ENCODE measurements at places on chromosomes 4 and X. TPM values are rescaled to one million over a fixed set of nuclear protein-coding genes. Genes with fewer than 3 reads are reported as not detected.

DNA sequence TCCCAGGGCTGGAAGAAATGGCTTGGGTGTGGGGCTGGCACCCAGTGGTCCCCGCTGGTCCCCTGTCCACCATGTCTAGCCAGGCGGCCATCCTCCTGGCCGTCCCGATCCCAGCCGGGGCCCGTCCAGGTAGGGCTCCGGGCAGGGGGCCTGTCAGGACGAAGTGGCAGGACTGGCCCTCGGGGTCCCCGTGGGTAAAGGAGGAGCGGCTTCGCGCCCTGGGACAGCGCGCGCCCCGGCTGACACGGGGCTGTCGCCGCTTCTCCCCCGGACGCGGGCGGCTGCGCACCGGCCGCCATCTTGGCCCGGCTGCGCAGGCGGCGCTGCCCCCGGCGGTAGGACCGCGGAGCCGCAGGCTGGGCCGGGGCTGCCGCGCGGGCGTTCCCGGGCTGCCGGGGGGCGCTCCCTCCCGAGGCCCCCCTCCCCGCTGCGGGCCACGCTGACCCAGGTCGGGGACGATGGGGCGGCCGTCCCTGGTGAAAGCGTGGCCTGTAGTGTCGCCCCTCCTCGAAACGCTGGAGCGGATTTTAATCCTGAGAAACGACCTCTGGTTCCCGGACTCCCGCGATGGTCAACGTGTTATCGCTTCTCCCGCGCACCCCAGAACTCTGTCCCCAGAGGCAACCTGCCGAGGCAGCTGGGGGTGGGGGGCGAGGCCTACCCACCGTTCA, 60.4 kb upstream of the BCOR start:
- H3K27me3 ChIP-seq: no peaks in the 10 kb centered on the region
- H3K4me1 ChIP-seq: peaks cover 34% of the 10 kb centered on the region
- peak overlapping the region; percentile 52 for H3K4me3 ChIP-seq
- peak overlapping the region; percentile 78 for H3K27ac ChIP-seq
- no peaks in the 10 kb centered on the region for H3K36me3 ChIP-seq

DNA sequence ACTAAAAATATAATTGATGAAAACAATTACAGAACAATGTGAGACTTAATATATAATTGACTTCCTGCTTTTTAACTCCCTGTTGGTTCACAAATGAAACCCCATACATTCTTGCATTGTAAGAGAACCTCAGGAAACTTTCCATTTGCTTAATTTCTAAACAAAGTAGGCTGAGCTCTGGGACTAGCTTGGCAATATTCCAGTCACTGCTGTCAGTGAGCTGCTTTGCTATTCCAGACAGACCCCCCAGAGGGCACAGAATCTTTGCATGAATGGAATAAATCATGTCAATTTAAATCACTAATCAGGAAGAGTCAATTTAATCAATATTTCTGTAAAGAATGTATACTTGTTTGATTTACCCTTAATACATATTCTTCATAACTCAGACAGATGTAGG, 110.6 kb downstream of the NEXMIF start:
- DNase-seq: no peak
- no peaks in the 10 kb centered on the region for H3K36me3 ChIP-seq
- no peaks in the 10 kb centered on the region for H3K27me3 ChIP-seq
- no peak overlapping the region for H3K4me3 ChIP-seq
- H3K27ac ChIP-seq: no peak overlapping the region
- no peaks in the 10 kb centered on the region for H3K4me1 ChIP-seq

DNA sequence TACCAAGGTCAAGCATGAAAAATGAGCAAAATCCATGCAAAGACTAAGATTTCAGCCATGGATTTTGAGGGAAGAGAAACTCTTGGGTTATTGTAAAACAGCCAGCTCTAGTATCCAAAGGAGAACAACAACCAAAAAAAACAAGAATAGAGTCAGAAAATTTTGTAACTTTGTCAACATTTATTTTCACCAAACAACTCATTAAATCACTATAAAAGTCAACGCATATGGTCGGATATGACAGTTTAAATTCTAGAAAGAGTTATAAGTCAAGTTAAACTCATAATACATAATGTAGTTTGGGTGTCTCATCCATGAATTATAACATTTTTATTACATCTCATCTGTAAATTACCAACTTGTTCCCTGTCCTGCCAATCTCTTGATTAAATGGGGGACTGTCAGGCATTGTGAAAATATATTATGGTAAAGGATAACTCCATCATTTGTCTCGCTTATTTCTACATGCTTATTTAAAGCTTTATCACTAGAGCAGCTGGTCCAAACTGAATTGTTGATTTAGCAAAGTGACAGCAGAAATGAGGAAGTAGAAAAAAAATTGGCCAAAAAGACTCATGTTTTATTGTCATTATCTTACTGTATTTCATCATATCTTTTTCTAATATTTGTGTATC, 224.8 kb upstream of the NOCT start:
- no peaks in the 10 kb centered on the region for H3K27me3 ChIP-seq
- H3K4me3 ChIP-seq: no peak overlapping the region
- no peaks in the 10 kb centered on the region for H3K4me1 ChIP-seq
- no peak for DNase-seq
- no peaks in the 10 kb centered on the region for H3K36me3 ChIP-seq

DNA sequence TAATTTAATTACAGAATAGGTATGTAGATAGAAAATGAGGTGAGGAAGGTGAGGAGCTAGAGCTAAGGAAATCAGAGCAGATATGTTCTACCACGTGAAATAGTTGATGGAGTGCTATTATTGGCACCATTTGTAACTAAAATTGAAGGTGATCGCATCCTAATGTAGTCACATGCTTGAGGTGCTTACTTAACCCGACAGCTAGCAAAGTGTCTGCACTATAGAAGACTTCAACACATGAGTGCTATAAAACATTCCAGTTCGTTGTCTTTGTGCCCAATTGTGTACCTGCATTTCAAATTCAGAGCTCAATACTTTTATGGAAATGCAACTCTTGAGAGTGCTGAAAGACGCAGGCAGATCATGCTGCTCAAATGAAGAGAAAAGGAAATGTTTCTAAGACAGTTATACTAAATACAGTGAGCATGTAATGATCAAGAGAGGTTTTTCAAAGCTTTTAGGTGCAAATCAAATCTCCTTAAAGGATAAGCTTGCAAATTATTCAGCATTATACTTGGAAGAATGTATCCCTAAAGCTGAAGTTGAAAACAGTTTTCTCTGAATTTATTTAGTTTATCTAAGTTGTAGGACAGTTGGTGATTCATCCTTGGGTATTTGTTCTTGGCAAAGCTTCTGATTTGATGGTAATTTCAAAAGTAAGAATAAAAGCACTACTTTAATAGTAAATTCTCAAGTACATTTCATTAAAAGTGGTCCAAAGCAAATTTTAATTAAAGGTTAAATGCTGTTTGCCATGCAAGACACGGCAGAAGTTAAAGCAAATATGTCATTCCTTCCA, 223.9 kb upstream of the EPHA5 start:
- no peaks in the 10 kb centered on the region for H3K4me1 ChIP-seq
- no peak for DNase-seq
- no peak overlapping the region for H3K27ac ChIP-seq
- no peak overlapping the region for H3K4me3 ChIP-seq
- no peaks in the 10 kb centered on the region for H3K36me3 ChIP-seq

DNA sequence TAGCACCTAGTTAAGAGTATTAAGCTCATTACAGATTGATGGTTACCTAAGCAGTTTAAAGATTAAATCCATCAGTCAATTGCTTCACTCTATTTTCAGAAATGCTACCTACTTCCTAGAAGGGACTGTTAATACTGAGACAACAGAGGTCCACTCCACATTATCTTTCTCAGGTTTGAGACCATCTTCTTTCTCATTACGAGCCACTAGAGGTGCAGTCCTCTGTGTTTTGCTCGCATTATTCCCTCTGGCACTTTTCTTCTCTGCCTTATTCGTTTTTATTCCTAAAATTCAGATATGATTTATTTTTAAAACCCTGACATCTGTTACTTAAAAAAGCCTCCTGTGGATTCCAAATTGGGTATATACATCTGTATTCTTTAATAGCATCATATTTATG, 459.1 kb downstream of the FSTL5 start:
- no peak for DNase-seq
- no peaks in the 10 kb centered on the region for H3K36me3 ChIP-seq
- H3K4me1 ChIP-seq: no peaks in the 10 kb centered on the region
- H3K27ac ChIP-seq: no peak overlapping the region
- no peak overlapping the region for H3K4me3 ChIP-seq
- H3K27me3 ChIP-seq: no peaks in the 10 kb centered on the region

GRCh38 chr4:155578726-155579370, 87.8 kb upstream of the GUCY1A1 start:
- DNase-seq: no peak
- H3K27ac ChIP-seq: no peak overlapping the region
- H3K36me3 ChIP-seq: no peaks in the 10 kb centered on the region
- H3K27me3 ChIP-seq: no peaks in the 10 kb centered on the region
- peaks cover 7% of the 10 kb centered on the region for H3K4me1 ChIP-seq
- H3K4me3 ChIP-seq: no peak overlapping the region

DNA sequence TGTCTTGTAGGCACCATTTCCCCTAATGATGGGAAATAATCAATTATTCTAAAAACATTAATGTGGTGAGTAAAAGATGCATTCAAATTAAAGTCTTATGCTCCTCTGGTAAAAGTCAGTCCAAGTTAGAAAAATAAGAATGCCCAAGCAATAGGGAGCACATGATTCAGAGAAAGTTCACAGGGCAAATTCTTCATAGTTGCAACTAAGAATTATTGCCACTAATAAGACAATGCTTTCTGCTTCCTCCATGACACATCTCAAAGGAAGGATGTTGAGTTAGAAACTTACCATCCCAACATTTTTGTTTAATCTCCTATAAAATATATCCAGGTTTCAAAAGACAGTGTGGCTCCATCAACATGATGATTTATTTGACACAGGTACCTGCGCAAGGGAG, 26.3 kb downstream of the PHOX2B start:
- no peaks in the 10 kb centered on the region for H3K4me1 ChIP-seq
- H3K36me3 ChIP-seq: no peaks in the 10 kb centered on the region
- H3K27ac ChIP-seq: no peak overlapping the region

DNA sequence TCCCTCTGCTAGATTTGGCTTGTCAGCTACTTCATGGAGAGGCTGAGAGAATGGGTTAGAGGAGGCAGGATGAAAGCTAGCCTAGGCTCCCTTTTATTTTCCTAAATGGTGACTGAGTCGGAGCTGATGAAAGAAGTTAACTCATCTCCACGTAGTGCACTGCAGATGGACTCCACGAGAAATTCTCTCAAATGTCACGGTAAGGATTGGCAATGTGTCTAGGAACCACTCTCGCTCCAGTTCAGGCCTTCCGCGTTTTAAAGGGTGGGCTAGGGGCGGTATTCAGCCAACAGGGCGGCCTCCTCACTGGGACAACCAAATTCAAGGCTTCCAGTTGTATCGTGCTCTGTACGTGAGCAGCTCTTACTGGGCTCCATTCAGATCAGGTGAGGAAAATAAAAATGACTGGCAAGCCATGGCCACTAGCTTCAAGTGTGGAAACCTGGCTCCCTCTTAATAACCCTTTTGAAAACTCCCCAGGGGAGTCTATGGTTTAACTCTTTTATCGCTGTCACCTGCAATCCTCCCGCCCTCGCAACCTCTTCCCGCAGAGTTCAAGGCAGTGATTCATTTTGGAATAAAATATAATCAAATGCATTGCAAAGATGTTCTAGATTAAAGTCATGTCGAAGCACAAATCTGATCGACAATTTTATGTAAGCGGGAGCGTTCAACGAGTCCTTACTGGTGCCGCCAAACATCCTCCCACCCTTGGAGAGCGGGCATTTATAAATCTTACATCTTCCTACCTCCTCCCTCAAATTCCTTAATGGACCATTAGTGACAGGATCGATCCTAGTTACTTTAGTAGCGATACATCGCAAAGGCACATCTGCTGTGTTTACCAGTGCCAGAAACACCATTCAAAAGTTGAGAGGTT, 1.2 kb downstream of the SPOCK3 start:
- peaks cover 12% of the 10 kb centered on the region for H3K27me3 ChIP-seq
- H3K4me1 ChIP-seq: peaks cover 17% of the 10 kb centered on the region
- no peak overlapping the region for H3K27ac ChIP-seq
- no peak for DNase-seq
- no peaks in the 10 kb centered on the region for H3K36me3 ChIP-seq

DNA sequence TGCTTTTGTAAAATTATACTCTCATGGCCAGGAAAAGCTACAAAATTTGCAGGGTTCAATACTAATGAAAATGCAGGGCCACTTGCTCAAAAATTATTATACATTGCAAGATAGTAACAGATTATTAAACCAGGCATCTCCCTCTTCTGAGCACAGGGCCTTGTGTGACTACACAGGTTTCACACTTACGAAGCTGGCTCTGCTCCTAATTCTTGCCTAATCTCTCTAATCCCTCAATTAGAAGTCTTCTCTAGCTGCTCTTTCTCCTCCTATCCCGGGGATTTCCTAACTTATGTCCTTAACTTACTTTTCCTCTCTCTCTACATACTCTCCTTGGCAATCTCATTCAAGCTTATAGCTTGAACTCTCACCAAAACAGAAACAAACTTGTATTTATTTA, 168.3 kb downstream of the AREG start:
- no peak overlapping the region for H3K4me3 ChIP-seq
- no peaks in the 10 kb centered on the region for H3K4me1 ChIP-seq
- H3K36me3 ChIP-seq: no peaks in the 10 kb centered on the region
- no peaks in the 10 kb centered on the region for H3K27me3 ChIP-seq

DNA sequence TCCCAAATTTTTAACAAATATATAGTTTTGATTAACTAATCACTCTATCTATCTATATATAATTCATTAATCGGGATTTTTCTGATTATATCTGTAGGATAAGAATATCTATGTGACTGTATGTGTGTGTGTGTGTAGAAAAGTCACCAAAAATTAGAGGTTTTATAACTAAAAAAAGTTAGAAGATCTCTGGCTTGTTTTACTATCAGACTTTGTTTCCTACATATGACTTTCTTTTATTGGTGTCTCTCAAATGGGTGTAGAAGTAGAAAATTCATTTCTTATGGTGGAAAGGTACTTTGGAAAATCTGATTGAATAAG, 26.7 kb upstream of the TMPRSS11D start:
- no peak for DNase-seq
- no peak overlapping the region for H3K4me3 ChIP-seq
- H3K27ac ChIP-seq: no peak overlapping the region
- H3K36me3 ChIP-seq: no peaks in the 10 kb centered on the region
- H3K27me3 ChIP-seq: no peaks in the 10 kb centered on the region
- H3K4me1 ChIP-seq: no peaks in the 10 kb centered on the region

Gene GSTCD
- total RNA-seq: 16.4 TPM

Gene MAGED1
- total RNA-seq: 35.8 TPM

Gene CT55
- total RNA-seq: not detected

Gene MAOB
- total RNA-seq: 35.3 TPM

Gene CUL4B
- 48.1 TPM for total RNA-seq

Measured in sigmoid colon (tissue), 7 donors.